CD8-positive, alpha-beta T cell (primary cell): ENCODE measurements at places on chromosomes 12 and 14.

GRCh38 chr14:85915711-85916110 lies 385.8 kb downstream of the FLRT2 start:
- no peak for DNase-seq

GRCh38 chr12:83074358-83074894 lies 387.7 kb downstream of the TMTC2 start:
- DNase-seq: no peak

GRCh38 chr14:90521084-90521929 lies 124.5 kb downstream of the CALM1 start:
- DNase-seq: no peak

DNA sequence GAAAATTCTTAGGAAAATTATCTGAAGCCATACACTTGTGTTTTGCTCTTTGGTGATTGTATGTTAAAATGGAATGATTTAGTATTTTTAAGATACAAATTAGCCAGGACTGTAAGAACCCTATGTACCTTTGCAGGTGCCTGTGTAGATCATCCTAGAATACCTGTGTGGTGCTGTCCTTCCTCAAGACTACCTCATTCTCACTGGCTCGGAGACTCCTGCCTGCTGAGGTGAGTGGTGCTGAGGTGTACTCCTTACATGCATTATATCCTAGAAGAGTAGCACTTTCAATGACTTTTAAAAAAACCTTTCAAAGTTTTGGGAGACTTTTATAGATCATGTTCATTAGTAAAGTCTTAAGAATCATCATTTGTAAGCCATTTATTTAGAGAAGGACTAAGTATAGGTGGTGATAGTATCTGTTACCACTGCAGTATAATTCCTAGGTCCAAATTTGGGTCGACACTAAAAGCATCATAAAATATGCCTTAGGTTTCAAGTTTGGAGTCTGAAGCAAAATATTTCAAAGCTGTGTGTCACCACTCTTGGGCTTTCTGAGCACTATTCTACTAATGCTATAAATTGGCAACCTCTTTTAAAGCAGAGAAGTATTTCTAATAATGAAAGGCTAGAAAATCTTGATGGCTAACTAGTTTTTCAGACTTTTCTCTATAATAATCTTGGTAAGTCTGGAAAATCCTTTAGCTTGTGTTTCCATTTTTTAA lies 36.6 kb downstream of the RASSF8 start:
- DNase-seq: no peak

DNA sequence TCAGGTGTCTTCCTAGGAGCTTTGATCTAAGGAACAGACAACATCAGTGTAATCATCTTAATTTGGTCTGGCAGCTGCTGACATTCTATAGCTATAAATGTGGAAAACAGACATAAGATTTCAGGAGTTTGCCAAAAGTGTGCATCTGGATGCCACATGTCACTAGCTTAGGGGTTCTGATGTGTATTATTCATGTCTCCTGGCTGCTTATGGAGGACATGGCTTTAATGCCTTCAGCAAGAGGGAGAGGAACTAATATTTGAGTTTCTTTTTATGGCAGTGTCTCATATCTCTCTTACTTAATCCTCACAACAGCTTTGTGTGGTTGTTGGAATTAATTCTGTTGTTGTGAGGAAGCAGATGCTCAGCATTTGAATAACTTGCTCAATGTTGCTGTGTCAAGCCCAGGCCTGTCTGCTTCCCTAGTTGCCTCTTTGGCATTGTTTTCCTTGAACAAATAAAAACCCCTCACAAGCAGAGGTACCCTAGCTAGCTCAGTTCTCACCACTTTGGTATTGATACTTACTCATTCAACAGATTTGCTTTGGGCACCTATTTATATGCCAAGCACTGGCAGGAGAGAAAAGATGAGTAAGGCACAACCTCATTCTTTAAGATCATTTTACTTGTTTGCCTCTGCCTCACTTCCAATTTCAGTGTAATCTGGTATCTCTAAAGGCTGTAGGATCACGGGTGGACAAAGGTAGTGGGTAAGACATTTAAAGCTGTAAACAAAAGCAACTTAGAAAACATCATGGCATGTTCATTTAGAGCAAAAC lies 39.8 kb upstream of the EID3 start:
- DNase-seq: no peak

DNA sequence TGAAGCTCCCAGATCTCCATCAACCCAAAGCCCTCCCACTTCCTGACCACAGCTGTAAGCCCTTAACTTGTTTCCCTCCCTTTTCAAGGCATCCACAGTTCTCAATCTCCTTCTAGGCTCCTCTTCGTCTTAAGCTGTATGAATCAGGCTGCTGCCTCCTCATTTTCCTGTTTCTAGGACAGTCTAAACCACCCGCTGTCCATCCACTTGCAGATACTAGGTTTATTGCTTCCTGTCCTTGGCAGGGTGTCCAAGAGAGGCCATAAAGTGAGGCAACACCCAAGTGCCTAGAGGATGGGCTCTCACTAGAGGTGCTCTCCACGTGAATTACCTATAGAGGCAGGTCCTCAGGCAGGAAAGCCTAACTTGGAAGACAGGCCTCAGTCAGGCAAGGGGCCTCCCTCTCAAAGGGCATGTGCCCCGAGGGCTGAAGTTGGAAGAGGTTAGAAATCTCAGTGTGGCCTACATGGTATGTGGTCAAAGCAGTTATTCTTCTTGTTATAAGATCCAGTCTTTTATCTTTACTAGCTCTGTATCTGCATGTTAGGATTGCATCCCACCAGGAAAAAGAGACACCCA lies 8.8 kb upstream of the TMEM106C start:
- no peak for DNase-seq
